Muscle of arm (tissue), 14 donors: ENCODE measurements at places on chromosomes 16 and 17.

- DNase-seq: no peak
Observed at GRCh38 chr16:72055911-72056310, 1.6 kb downstream of the HP start.

- no peak for DNase-seq
Observed at GRCh38 chr16:49459953-49460735, 86.5 kb downstream of the C16orf78 start.

GRCh38 chr16:67509016-67509415 lies 19.6 kb upstream of the RIPOR1 start:
- no peak for DNase-seq

DNA sequence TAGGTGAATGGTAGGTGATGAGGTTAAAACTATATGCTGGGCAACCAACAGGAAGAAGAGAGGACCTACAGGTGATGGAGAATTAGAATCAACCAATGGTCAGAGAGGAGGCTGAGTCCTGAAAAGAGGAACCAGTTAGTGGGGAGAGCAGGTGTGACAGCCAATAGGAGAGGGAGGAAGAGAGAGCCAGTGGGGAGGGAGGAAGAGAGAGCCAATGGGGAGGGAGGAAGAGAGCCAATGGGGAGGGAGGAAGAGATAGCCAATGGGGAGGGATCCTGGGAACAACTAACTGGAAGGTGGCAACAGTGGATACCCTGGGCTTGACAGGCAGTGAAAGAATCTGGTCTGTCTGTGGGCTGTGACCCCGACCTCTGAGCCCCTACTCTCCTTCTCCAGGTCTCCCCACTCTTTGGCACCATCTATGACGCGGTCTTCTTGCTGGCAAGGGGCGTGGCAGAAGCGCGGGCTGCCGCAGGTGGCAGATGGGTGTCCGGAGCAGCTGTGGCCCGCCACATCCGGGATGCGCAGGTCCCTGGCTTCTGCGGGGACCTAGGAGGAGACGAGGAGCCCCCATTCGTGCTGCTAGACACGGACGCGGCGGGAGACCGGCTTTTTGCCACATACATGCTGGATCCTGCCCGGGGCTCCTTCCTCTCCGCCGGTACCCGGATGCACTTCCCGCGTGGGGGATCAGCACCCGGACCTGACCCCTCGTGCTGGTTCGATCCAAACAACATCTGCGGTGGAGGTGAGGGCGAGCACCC lies 3.7 kb downstream of the GUCY2D start:
- DNase-seq: no peak

- DNase-seq: no peak
Observed at GRCh38 chr16:75550211-75550662, 5.8 kb downstream of the TMEM231 start.

DNA sequence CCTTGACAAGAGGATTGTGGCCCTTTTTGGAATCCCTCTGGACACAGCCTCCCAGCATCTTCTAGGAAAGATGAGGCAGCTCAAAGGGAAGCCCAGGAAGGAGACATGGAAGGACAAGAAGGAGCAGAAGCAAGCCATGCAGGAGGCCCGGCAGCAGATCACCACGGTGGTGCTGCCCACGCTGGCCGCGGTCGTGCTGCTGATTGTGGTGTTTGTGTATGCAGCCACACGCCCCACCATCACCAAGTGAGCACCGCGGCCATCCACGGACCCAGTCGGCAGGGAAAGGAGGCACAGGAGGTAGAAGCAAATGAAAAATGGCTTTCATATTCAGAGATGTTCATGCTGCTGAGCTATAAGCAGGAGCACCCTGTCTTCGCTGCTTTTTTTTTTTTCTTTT lies 10.9 kb upstream of the MEIOC start:
- no peak for DNase-seq

DNA sequence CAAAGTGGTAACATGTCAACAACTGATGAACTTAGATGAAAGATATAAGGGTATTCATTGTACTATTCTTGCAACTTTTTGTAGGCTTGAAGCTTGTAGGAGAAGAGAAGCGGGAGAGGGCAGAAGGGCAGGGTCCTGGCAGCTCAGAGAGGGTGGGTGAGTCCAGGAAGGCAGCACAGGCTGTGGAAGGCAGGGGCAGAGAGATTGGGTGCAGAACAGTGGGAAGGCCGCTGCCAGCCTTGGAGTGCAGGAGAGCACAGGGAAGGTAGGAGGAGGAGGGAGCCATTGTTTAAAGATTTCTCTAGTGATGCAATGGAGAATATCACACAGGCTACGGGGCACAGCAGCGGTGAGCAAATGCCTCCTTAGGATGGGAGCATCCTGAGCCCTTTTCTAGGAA lies 104.3 kb downstream of the N4BP1 start:
- DNase-seq: no peak

DNA sequence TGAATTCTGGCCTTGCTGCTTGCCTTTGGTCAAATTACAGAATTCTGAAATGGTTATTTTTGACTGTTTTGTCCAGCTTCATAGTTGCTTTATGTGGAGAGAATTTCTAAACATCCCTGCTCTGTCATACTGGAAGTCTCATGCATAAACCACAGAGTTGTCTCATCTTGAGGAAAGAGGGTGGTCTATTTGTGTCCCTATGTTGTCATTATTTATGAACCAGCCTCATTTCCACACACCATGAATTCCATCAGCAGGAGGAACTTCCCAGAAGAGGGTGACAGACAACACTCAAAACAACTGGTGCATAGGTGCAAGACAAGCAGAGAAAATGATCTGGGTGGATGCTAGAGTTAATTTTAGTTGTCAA lies 525.8 kb upstream of the GOT2 start:
- DNase-seq: no peak

DNA sequence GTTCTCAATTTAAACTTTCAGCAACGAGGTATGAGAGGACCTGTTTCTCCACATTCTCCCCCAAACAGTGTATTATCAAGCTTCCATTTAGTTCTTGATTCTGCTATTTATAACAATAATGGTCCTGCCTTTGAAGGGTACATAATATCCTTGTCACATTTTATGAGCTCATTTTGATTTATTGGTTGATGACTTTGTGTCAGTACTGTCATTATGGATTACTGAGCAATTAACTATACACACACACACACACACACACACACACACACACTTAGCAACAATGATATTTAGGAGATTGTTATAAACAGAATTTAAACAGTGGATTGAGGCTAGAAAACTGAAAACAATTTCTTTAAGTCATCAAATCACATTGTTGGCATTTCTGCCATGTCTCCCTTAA lies 7.0 kb downstream of the TMIGD1 start:
- DNase-seq: no peak

DNA sequence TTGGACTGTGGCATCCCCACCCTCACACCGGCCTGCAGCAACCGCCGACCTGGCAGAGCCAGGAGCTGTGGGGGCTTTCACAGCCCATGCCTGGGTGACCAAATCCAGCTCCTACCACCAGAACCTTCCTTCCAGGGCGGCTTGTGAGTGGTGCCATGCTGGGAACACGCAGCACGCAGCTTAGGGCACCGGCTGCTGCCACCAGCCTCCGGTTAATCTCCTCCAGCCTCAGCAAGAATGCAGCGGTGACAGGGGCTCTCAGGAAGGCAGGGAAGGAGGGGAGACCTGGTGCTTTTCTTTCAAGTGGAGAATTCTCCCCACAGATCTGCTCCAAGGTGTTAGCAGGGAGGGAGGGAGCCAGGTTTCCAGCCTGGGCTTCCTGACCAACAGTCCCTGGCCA lies 32.3 kb upstream of the ANKRD40CL start:
- DNase-seq: no peak

DNA sequence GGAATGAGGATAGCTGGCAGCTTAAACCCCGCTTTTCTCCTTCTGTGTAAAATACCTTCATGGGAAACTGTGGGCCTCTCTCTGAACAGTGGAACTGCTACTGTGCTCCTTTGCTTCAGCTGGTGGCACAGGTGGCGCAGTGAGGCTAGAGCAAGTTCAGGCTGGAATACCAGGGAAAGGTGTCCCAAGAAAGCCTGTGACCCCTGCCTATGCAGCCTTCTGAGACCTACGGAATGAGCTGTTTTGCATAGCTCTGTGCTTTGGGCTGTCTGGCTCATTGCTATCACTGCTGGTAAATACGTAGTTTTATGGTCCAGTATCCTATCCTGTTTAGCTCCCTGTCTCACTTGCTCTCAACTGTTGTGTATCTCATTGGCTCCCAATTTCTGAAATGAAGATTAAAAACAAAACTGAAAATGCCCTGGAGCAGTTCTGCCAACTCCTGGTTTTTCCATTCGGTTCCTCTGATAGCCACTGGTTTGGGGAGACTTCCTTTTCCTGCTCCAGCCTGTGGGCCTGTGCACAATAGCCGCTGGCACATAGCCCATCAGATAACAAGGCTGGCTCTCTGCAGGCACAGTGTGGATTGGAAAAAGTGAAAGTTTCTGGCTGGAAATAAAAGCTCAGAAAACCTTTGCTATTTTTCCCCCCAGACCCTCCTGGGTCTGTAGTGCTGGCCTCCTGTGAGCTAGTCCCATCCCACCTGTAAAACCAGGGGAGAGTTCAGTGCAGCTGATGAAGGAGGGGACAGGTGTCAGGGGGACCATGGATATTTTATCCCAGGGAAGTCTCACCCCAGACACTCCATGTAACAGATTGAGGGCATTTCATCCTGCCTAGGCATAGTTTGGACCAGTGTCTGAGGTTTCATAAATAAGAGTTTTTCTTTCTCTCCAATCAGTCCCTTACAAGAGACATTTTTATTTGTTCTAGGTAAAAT lies 24.0 kb downstream of the LIMD2 start:
- no peak for DNase-seq

GRCh38 chr16:27999687-28000086 lies 63.8 kb downstream of the GSG1L start:
- DNase-seq: no peak

GRCh38 chr16:87196661-87197060 lies 120.5 kb downstream of the C16orf95 start:
- DNase-seq: no peak

DNA sequence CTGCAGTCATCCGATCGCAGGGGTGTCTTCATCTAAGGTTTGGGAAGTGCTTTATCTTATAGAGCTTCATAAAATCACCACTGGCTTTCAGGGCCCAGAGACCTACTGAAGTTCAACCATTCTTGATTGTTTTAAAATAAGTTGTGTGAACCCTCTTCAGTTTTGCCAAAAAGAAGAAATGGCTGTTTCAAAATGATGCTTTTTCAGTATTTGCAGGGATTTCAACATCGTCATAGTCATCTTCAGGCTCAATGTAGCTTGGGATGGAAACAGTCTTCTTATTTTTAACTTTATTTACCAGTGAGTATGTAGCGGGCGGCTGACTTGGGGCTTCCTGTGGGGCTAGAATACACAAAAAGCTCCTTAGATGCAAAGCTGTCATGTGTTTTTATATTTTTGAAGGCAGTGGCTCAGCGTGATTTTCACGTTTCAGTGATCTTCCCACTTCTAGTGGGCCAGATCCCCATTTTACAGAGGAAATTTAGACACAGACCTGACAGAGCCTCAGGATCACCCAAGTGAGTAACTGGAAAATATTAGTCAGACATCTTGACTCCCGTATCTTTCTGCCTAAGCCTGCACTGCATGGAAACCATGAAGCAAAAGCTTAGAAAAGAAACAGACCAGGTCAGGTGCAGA lies 19.1 kb upstream of the ZNF594 start:
- no peak for DNase-seq

- no peak for DNase-seq
Observed at GRCh38 chr16:48435318-48435680, 50.1 kb upstream of the SIAH1 start.

DNA sequence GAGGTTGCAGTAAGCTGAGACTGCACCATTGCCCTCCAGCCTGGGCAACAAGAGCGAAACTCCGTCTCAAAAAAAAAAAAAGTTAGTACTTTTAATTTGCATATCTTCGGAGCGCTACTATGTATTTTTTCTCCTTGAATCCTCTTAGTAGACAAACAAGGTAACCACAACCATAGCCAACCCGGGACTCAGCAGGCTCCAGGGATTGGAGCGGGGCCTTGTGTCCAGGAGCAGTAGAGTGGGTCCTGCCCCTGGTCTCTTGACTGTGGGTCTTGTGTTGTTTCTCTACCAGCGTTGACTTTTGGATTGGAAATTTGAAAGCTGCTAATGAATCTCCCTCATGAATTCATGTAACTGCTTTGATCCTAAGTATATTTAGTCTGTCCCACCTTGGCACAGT lies 32.3 kb downstream of the PRMT7 start:
- no peak for DNase-seq

- DNase-seq: peak; percentile 61
Observed at GRCh38 chr17:79706931-79707850, 23.6 kb upstream of the ENPP7 start.

DNA sequence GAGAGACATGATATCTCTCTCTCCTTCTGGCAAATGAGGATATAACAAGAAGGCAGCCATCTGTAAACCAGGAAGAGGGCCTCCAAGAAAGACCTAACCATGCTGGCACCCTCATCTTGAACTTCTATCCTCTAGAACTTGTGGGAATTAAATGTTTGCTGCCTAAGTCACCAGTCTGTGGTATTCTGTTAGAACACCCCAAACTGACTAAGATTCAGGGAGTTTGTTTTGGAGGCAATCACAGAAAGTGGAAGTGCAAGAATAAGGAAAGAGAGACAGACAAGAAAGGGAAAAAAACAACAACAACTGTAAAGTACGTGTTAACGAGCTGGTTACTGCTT lies 114.5 kb upstream of the GOT2 start:
- no peak for DNase-seq

GRCh38 chr16:61500851-61501250 lies 535.4 kb downstream of the CDH8 start:
- no peak for DNase-seq

DNA sequence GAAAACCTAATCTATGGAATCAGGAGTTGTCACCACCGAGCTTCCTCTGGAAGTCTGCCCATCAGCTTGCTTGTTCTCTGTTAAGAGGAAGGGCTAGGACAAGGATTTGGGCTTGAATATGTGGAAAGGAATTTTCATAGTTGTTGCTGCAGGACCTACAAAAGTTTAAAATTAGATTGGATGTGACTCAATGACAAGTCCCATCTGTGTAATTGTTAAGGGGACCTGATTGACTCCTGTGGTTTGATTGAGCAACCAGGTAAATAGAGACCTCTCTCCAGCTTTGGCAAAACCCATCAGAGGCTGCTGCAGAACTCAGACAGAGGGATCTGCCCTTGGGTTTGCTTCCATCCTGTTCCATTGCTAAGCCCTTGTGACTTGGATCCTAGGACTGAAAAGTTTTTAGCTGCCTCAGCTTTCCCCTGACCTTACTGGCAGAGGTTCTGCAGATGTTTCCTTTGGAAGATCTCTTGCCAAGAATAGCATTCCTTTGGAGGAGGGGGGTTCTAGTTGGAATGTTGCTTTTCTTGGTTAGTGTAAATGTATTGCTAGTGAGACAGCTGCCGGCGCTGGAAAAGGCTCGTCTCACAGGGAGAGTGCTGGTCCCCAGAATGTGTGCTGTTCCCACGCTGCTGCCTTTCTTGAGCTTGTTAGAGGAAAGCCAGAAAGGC lies 50.0 kb downstream of the SF3B3 start:
- DNase-seq: peak; percentile 84
